Spleen (tissue), 13 donors: ENCODE measurements at places on chromosomes 16 and 17. TPM values are rescaled to one million over a fixed set of nuclear protein-coding genes. Genes with fewer than 3 reads are reported as not detected.
A peak's percentile ranks its signal among the peaks of the same experiment; 100 is the strongest.

DNA sequence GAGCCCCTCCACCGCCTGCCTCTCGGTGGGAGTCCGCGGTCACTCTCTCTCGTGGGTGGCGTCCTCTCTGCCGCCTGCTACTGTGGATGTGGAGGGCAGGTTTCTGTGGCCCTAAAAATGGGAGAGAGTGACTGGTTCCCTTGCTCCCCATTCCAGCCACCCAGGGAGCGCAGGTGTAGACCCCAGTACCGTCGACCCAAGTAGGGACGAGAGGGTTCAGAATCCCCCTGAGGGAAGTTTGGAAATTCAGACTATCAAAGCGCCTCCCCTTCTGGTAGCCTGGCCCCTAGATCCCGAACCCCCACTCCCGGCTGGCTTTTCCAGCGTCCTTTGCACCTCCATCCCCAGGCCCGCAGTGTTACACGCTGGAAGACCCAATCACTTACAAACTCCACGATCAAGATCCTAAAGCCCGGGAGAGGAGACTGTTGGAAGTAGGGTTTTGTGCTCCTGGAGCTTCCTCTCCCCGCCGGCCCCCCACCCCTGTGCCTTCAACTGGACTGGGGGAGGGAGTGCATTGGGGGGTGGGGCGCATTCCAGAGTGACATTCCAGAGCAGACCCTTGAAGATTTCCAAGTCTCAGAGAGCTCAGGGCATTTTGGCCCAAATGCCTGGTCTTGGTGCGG lies 991 bp downstream of the GPRC5C start:
- no peak for DNase-seq
- H3K27ac ChIP-seq: peak overlapping the region; percentile 83
- H3K4me1 ChIP-seq: peaks cover 54% of the 10 kb centered on the region
- peak overlapping the region; percentile 60 for H3K4me3 ChIP-seq

GRCh38 chr16:88920618-88921590 lies 54.4 kb upstream of the PABPN1L start:
- no peaks in the 10 kb centered on the region for H3K36me3 ChIP-seq
- peak overlapping the region; percentile 85 for H3K27ac ChIP-seq
- peak overlapping the region; percentile 45 for H3K4me3 ChIP-seq
- peaks cover 67% of the 10 kb centered on the region for H3K4me1 ChIP-seq

DNA sequence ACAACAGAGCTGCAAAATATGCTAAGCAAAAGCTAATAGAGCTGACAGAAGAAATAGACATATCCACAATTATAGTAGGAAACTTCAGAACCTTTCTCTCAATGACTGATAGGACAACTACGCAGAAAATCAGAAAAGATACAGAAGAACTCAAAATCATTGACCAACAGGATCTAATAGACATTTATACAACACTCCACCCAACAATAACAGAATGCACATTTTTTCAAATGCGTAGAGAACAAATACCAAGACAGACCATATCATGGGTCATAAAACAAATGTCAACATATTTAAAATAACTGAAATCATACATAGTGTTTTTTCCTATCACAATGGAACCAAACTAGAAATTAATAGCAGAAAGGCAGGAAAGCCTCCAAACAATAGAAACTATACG lies 237.4 kb downstream of the C16orf78 start:
- no peaks in the 10 kb centered on the region for H3K36me3 ChIP-seq
- no peaks in the 10 kb centered on the region for H3K27me3 ChIP-seq
- no peaks in the 10 kb centered on the region for H3K4me1 ChIP-seq
- H3K4me3 ChIP-seq: no peak overlapping the region

DNA sequence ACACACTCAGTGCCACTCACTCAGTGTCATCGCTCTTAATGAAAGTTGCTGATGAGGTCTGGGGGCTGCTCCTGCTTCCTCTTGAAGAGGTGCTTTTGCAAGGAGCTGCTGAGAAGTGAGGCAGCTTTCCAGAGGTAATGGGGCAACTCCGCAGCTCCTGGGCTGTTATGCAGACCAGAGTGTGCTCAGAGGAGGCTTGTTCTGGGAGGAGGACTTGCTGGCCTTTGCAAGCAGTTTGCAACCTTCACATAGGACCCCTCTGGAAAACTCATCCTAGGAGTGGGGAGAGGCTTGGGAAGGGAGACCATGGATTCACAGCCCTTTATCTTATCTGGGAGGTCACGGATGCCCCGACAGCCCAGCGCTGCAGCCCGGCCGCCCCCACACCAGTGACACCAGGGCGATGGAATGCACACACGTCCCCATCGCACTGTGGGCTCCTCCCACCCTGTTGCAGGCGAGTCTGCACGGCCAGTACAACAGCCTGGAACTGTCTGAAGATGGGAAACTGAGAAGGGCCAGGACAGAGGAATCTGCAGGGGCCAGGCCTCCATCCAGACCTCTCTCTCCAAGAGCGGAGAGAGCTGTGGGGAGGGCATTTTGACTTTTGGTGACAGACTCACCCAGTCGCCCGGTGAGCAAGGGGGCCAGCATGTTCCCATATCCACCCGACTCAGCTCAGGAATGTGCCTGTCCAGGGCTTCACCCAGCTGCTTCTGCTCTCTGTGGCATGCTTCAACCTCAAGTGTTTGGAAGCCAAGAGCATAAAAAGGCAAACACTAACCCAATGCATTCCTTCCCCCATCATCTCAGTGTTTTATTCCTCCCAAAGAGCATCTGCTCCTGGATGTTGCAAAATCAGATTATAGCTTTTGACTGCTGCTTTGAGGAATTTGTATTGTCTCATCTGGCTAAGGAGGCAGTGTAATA lies 78.6 kb upstream of the ZNF469 start:
- no peaks in the 10 kb centered on the region for H3K4me1 ChIP-seq
- no peaks in the 10 kb centered on the region for H3K27me3 ChIP-seq
- H3K36me3 ChIP-seq: no peaks in the 10 kb centered on the region

DNA sequence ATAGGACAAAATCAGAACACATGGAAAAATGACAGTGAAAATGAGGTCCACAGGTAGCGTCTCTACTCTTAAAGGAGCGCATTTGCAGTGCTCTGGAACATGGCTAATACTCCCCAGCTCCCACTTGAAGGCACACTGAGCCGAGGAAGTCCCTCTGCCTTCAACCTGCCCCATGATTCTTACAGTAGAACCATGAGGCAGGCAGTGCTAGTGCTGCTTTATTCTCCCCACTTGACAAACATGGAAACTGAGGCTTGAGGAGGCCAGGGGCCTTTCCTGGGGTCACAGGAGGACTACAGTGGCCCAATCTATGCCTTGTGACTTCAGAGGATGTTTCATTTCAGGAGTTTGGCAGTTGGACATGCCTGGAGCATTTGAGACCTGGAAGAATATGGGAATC lies 244.1 kb upstream of the MAF start:
- H3K36me3 ChIP-seq: no peaks in the 10 kb centered on the region
- H3K4me1 ChIP-seq: no peaks in the 10 kb centered on the region
- DNase-seq: no peak
- H3K27me3 ChIP-seq: no peaks in the 10 kb centered on the region
- no peak overlapping the region for H3K4me3 ChIP-seq

- H3K4me3 ChIP-seq: no peak overlapping the region
- no peaks in the 10 kb centered on the region for H3K4me1 ChIP-seq
- no peaks in the 10 kb centered on the region for H3K27me3 ChIP-seq
- H3K27ac ChIP-seq: no peak overlapping the region
Measured at GRCh38 chr16:55828680-55829079, 4.2 kb downstream of the CES1 start.

The MYH3 gene
- polyA plus RNA-seq: 8.0 TPM

The KLHL10 gene
- polyA plus RNA-seq: 0.03 TPM

The RUSF1 gene
- 36.6 TPM for polyA plus RNA-seq
